ENCODE measurements at places on chromosomes 6 and 20.
A peak's percentile ranks its signal among the peaks of the same experiment; 100 is the strongest.

GRCh38 chr6:68958327-68958726 is 323.2 kb downstream of the ADGRB3 start:
- DNase-seq = no peak

DNA sequence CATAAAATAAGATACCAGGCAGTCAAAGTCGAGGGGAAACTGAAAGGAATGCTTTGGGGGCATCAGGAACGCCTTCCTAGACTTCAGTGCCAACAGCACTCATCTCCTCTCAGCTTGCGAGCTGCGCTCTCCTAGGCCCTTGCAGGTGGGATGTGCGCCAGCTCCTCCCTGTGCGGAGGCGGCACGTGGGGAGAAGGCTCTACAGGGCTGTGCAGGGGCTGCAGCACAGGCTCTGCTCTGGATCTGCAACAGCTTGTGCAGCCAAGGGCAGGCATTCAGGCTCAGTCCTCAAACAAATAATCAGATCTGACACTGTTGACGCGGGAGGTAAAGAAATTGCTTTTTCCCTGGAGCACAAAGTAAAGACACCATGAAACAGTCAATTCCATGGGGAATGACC is 144.8 kb downstream of the TTLL2 start:
- no peak for DNase-seq

GRCh38 chr6:1820165-1820564 is 210.4 kb downstream of the FOXC1 start:
- no peak for DNase-seq

DNA sequence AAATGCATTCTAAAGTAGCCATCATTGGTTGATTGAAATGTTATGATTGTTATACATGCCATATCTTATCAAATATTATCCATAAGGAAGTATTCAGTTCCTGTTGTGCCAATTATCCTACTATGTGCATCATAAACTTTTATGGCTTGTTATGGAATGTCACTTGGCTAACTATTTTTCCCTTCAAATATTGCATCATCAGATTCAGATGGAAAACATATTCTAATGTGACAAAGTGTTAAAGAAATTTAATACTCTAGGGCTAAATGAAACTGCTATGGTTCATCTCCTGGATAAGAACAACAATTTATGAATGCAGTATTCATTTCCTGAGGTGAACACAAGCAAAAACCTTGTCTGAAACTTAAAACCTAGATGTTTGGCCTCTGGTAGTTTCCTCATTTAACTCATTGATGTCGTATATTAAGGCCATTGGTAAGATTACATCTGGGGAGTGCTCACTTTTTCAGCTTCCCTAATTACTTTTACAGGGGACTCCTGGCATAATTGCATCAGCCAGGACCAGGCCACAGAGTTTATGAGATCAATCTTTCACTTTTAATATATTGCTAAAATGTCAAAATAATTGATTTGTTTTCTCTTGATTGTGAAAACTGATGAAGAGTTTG is 134.9 kb upstream of the CEP162 start:
- no peak for DNase-seq

DNA sequence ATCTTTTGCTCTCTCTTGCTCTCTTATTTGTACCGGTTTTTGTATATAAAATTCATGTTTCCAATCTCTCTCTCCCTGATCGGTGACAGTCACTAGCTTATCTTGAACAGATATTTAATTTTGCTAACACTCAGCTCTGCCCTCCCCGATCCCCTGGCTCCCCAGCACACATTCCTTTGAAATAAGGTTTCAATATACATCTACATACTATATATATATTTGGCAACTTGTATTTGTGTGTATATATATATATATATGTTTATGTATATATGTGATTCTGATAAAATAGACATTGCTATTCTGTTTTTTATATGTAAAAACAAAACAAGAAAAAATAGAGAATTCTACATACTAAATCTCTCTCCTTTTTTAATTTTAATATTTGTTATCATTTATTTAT is 15.9 kb downstream of the VEGFA start:
- DNase-seq = no peak

DNA sequence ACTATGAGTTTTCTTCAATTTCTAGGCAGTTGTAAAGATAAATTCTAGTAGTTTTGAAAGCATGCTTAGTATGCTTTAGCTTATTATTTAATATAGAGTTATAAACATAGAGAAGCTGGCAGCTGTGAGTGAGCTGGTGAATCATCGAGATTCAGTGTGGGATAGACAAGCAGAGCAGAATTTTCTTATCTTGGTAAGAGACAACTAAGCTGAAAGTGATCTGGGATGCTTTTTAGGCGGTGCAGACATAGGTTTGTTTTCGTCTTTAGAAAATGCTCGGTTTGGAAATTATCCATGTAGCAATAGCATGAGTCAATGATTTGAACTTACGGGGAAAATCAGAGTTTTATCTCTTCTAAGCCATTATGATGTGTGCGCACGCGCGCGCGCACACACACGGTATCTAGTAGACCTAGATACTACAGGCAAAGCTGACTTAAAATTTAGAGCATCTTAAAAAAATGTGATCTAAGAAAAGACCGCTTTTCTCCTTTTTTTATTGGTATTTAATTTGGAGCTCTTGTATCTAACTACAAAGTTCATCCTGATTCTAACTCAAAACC is 128.3 kb upstream of the MAP3K7 start:
- DNase-seq = peak; percentile 59

- DNase-seq = no peak
Measured at GRCh38 chr6:52729576-52729975, 33.7 kb downstream of the GSTA2 start.

GRCh38 chr20:4159765-4160490 is 144.6 kb upstream of the RNF24 start:
- DNase-seq = no peak

DNA sequence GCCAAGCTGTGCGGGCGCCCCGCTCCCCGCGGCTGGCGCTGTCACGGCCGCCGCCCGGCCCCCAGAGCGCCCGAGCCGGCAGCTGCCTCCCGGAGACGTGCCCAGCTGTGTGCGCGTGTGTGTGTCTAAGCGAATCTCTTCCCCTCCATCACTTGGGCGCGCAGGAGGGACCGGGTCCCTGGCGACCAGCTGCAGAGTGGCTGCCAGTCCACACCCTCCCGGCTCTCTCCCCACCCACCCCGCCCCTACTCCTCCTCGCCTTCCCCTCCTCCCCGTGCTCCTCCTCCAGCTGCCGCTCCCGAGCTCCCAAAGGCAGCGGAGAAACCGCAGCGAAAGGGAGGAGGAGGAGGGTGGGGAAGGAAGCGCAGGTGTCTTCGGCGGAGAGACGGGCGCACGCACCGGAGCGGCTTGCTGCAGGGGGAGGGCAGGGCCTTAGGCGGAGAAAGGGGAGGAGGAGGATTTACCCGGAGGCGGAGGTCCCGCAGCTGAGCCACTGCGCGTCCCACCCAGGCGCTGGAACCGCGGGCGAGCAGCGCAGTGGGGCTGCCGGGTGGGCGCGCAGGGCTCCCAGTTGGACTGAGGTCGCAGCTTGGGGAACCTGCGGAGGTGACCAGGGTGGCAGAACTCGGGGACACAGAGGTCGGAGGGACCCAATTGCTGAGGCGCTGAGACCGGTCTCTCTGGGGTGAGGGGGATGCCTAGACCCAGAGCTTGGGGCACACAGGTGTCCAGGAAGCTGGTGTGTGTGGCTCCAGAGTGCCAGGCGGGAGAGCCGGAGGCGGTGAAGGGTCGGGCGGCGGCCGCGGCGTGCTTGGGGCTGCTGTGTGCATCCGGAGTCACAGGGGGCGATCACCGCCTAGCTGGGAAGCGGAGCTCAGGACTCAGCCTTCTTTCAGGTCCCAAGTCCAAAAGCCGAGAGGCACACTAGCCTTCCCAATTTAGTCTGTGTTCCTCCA is at the start of gene HS3ST5:
HS3ST5 (minus strand) TSS at position 198 of the 956 bp plus-strand sequence. CDS start 280,178 bp downstream, outside the sequence.
- DNase-seq = no peak

DNA sequence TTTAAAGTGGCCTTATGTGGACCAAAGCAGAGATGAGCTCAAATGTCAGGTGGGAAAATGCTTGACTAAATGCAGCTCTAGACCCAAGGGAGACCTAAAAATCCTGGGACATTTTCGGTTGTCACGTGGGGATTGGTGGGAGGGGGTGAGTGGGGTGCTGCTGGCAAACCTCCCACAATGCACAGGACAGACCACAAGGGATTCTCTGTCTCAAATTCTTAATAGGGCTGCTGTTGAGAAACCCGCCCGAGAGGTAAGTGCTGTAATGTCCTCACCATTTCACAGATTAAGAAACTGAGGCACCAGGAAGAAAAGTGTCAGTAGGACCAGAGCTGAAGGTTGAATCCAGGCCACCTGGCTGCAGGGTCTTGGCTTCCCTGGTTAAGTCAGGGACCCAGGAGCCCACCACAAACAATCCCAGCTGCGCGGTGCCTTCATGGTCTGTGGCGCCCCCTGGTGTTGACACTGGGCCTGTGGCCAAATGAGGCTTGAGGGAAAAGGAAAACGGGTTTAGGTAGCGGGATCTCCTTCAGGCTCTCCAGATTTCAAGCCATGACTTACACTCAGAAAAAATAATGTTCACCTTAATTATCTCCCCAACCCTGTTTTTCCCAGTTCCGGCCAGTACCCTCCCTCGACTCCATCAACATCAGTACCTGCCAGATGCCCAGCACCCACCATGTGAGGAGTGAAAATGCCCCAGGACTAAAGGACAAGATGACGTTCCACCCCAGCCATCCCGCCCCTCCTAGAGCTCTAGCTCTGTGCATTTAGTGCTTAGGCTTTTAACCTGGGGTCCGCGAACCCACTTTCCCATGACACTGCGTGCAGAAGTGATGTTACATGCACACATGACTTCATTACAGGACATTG is 7.2 kb downstream of the HLA-G start:
- no peak for DNase-seq

DNA sequence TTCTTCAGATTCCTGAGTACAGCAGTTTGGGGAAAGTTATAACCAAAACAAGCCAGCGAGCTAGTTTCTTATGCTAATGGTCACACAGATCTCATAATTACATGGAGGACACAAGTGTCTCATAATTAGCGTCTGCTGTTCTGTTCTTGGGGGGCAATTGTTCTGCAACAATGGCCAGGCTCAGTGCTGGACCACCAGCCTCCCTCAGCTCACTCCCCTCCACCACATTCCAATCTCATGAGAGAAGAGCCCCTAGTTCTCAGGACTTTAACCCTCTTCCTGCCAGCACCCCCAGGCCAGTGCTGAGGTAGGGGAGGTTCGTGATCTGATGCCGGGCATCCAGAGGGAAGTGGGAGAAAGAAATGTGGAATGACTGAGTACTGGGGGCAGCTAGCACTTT is 20.2 kb upstream of the TOX2 start:
- DNase-seq = no peak

GRCh38 chr6:52596371-52597028 is 19.6 kb upstream of the TRAM2 start:
- no peak for DNase-seq

DNA sequence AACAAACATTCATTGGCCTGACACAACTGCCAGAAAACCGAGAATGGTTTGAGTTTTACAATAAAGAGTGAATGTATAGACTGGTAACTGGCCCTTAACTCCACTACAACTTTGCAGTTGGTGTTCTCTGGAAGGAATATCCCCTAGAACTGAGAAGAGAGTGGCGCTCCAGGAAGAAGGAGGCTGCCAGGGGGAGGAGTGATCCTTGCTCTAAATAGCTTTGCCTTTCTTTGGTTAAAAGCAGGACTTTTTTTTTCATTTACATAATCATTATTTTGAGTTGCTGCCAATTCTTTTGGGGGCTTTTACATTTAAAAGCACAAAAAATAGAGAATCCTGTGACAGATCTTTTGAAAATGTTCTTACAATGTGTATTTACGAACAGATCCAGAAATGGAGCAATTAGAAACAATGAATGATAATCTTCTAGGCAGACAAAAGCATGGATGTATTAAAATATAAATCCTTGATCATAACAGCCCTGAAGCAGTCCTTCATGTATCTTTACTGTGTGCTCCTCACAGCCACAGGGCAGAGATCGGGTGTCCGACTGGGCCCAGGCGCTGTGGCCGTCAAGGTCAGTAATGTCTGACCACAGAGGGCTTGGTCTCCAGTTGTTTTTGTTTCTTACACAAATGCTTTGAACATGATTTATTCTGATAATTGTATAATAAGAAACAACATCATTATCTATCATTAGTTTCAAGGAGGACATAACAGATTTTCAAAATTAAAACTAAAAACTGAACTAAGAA is 612.2 kb downstream of the HDGFL1 start:
- no peak for DNase-seq

GRCh38 chr6:105588123-105588710 is 185.3 kb upstream of the PREP start:
- no peak for DNase-seq

- DNase-seq = no peak
Measured at GRCh38 chr6:12363651-12364381, 73.7 kb downstream of the EDN1 start.

GRCh38 chr6:128474481-128474880 is 45.9 kb downstream of the PTPRK start:
- DNase-seq = no peak

DNA sequence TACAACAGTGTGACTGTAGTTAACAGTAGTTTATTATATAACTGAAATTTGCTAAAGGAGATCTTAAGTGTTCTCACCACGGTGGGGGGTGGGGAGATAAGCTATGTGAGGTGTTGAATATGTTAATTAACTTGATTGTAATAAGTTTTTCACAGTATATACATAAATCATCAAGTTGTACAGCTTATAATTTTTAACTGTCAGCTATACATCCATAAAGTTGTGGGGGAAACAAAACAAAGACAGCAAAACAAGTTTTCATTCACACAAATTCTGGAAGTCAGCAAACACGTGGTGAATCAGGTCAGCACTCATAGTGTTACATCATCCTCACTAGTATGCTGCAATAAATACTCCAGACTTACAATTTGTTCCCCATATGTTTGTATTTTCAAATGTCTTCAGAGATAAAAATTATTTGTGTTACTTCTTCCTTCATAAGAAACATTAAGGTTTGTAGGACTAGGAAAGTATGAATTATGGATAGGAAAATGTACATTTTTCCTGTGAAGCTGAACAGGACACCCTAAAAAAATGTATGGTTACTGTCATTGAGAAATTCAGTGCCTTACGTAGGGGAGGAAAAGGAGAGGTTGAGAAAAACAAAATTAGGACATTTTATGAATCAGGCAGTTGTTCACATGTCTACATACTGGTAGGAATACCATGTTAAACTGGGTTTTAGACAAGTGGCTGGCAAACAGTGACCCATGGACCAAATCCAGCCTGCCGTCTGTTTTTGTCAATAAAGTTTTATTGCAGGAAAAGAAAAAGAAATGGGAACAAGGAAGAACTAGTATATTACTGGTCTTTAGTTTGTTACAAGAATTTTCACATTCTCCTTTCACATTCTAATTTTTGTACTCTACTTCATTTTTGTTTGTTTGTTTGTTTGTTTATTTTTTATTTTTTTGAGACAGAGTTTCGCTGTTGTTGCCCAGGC is 6.0 kb downstream of the SUMO4 start:
- no peak for DNase-seq
